ENCODE measurements at places on chromosomes 2 and 18. TPM values are rescaled to one million over a fixed set of nuclear protein-coding genes. Genes with fewer than 3 reads are reported as not detected.

DNA sequence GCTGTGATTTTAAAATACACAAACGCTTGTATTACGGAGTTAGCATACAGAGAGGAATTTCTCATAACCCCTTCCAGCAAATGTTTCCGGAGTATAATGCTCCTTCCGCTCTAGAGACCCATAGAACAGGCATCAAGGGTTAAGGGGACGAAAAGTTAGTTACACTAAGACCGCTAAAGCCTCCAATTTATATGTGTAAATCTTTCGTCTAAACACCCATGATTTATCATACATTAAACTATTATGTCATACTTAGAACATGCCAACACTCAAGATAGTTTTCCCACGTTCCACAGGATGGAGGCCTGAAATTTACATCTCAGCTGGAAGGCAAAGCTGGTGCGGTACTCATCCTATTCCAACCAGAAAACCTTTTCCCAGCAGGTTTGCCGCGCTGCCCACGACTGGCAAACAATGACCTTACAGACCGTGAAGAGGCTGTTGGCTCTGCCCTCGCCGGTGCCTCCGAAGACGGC, 650 bp downstream of the ORMDL1 start:
- peak; percentile 28 for DNase-seq

- no peak for DNase-seq
Measured at GRCh38 chr2:205133544-205133943, 548.8 kb upstream of the NRP2 start.

- no peak for DNase-seq
Measured at GRCh38 chr2:128523457-128523856, 204.8 kb upstream of the HS6ST1 start.

- no peak for DNase-seq
Measured at GRCh38 chr2:232340171-232340935, 38.2 kb upstream of the ALPP start.

DNA sequence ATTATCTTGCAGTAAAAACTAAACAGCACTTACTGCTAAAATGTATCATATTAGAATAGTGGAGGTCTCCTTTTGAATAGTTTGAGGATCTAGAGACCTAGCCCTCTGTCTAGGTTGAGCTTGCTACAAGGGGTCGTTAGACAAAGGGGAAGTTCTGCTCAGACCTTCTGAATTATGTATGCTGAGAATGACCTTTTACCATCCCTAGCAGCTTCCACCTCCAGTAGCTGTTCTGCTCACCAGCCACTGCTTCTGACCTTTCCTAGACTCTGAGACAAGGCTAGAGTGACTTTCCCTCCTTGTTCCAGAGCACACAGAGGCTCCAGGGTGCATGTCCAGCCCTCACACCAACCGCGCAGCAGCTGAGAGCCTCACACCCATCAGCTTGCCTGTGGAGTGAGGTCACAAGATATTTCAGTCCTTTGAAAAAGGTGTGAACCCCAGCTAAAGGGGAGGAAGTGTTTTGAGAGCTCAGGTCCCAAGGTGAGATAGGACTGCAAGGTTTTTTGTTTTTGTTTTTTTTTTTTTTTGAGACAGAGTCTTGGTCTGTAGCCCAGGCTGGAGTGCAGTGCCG, 289.3 kb upstream of the TNP1 start:
- no peak for DNase-seq

GRCh38 chr2:74821177-74822126, 12.5 kb upstream of the HK2 start:
- DNase-seq = no peak

DNA sequence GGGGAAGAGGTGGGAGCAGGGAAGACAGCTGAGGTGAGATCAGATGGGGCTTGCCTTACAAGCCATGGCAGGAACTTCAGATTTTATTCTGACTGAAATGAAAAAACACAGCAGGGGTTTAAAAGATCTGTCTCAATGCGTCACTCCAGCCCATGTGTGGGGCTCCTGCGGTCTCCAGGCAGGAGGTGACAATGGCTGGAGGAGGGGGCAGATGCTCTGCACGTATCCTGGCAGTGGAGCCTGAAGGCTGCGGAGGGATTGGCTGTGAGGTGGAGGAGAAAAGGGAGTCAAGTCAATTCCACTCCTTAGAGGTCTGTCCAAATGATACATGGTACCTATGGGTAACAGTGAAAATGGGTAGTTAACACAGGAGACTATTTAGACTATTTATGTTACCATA, 40.5 kb upstream of the KIDINS220 start:
- DNase-seq = no peak

DNA sequence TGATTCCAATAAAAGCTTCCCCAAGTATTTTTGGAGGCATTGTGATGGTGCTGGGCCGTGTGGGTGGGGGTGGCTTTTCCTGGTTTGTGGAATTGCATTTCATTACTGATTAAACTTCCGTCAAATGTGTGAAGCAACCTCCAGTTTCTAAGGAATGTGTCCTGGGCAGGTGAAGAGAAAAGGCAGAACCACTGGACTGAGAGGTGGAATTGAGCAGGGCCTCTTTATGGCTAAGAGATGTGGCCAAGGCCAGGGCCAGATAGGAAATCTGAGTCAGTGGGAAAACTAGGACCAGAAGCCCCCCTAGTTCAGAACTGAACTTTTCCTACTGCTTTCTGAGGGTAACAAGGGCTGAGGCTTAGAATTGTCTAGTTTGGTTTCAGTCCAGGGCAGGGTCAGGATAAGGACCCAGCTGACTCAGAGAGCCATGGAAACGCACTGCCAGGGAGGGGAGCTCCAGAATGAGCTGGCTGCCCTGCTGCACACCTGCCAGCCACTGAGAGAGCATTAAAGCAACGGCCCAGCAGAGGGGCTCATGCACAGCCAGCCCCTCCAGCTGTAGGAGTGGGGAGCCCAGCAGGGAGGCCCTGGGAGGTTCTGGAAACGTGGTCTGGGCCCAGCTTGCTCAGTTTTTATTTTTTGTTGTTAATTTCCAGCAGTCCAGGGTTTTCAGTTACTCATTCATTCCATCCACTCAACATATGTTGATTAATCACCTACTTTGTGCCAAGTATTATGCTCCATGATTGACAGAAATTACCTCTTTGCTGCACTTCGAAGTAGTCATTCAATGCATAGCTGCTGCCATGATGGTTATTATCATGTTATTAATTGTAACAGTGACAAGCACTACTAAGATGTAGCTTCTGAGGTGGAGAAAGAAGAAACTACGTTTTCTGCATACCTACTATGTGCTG, 156.1 kb downstream of the MSH2 start:
- no peak for DNase-seq

DNA sequence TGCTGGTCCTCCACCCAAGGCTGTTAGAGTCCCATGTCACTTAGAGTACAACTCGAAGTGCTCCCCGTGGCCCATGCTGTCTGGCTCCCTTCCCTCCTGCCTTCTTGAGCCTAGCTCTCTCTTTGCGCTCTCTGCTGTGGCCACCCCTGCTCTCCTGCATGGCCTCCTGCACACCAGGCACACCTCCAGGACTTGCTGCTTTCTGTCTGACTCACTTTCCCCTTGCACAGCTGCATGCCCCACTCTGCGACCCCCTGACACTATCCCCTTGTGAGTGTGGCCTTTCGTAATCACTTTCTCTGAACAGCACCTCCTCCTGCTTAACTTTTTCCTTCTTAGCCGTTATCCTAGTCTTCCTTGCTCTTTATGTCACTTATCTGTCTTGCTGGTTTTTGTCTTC, 343.6 kb downstream of the TGIF1 start:
- no peak for DNase-seq

DNA sequence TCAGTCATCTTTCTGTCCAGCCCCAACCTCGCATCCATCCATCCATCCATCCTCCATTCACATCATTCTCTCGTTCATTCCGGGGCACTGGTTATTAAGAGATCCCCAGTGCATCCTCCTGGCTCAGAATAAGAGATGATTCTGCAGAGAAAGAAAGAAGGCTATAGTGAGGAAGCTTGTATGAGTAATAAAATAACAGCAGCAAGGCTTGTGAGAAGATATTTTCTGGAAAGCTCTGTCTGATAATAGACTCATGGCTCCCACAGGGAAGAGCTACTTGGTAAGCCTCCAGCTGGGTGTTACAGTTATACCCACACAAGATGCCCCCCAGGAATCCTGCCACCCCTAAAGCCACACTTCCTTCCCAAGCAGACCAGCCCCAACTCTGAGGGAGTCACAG, 143.2 kb downstream of the MTCL1 start:
- no peak for DNase-seq

DNA sequence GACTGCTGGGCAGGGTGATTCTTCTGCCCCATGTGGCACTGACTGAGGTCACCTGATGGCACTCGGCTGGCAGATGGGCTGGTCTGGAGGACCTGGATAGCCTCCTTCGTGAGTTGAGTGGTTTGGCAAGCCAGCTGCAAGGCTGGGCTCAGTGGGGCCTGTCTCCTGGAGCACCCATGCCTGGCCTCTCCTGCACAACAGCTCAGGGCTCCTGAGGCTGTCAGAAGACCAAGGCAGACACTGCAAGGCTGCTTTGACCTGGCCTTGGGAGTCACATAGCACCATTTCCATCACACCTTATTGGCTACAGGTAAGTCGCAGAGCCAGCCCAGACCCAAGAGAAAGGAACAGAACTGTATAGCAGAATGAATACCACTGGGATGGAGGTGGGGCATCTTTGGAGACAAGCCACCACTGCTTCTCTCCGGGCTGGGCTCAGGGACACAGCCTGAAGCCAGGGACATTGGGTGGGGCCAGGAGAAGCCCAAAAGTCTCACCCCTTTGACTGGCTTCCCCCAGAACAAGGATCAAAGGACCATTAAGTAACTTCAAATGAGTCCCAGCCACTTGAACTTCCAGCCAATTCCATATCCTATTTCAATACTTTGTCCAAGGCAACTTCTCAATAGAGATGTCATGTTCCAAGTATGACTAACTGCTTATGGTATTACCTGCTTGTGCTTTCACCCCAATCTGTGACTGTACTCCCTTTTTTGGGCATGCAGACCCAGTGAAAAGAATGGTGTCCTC, 156.3 kb downstream of the CABLES1 start:
- DNase-seq = no peak

Gene ADGRF3
- polyA plus RNA-seq = 3.6 TPM

Gene DLX1
- polyA plus RNA-seq = 0.25 TPM

Gene ARHGEF4
- polyA plus RNA-seq = 9.0 TPM

Gene C2orf72
- 4.7 TPM for polyA plus RNA-seq

Gene RAB27B
- 4.3 TPM for polyA plus RNA-seq

Gene CYP27C1
- polyA plus RNA-seq = 9.5 TPM

Gene EIF4E2
- 98.9 TPM for polyA plus RNA-seq

Data from left renal cortex interstitium (tissue), 4 donors.